ENCODE measurements at places on chromosomes 5 and 9.

DNA sequence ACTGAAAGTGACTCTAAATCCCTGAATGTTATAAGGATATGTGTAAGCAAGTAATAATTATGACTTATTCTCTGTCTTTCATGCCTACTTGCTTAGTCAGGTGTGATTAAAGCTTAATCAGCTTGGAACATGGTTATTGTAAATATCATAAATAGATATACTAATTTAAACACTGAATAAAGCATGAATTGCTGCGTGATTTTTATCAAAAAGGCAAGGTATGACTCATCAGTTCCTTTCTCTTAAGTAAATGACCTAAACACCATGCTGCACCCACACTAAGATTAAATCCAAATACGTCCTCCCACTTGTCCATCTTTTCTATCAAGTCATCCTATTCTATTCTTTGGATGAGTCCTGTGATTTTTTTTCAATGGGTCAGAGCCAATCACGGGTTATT, 124.6 kb upstream of the MTAP start:
- DNase-seq, result no peak

DNA sequence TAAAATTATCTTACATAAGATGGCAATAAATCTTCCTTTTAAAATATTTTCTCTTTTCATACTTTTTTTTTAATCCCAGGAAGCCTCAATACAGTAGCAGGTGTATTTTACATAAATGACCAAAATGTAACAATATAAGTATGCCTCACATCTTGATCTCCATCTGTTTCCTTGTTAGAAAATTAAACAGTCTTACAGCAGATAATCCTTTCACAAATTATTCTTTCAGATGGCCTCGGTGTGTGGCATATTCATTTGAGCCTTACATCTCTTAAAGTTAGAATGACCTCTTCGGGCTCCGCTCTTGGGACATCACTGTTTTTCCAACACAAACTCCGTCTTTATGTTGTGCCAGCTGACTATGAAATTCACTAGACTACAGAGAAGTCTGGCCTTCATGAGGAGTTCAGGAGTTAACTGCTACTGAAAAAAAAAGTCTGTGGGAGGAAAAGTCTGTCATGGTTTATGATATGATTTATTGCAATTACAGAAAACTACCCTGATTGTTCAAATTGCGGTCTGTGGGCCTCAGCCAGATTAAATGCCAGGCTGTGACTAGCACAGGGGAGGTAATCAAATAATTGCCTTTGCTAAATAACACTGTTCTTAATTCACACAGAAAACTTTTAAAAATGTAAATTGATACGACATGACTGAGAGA, 292.9 kb upstream of the PUM3 start:
- DNase-seq, result no peak

GRCh38 chr5:65105301-65105700, 336.6 kb downstream of the CWC27 start:
- no peak for DNase-seq

GRCh38 chr5:8013948-8014710, 145.2 kb downstream of the MTRR start:
- no peak for DNase-seq

- DNase-seq, result no peak
These were observed 127.3 kb downstream of the XRCC4 start for GRCh38 chr5:83204651-83205050.

- DNase-seq, result no peak
These were observed 12.3 kb downstream of the PSIP1 start for GRCh38 chr9:15498246-15498995.

GRCh38 chr5:170410401-170410800, 21.2 kb upstream of the KCNMB1 start:
- DNase-seq, result no peak

- no peak for DNase-seq
These were observed 18.3 kb downstream of the RALGPS1 start for GRCh38 chr9:126932871-126933321.

GRCh38 chr9:91856419-91856818, 93.6 kb downstream of the ROR2 start:
- no peak for DNase-seq

DNA sequence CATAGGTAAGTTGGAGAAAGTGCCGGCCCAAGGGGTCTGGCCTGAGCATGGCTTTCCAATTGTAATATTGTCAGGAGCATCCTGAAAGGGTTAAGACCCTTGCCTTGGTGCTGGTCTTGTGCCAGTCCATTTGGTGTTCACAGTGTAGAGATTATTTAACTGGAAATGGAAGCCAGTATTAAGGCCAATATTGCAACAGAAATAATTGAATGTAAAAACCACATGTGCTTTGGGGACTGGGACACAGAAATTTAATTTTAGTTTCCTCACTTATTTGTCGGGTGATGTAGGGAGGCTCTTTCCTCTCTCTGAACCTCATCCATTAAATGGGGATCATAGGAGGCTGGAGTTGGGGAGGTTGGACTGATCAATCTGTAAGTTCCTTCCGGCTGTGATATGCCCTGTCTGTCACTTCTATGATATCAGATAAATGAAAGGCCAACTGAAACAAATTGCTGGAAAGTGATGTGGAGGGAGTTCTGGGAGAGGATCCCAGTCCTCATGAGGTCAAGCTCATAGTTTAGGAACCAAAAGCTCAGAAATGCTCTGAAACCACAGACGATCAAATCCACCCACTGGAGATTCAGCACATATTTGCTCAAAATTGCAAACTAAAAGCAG, 54.8 kb upstream of the COL15A1 start:
- no peak for DNase-seq
